ENCODE measurements at places on chromosomes 7 and 10. TPM values are rescaled to one million over a fixed set of nuclear protein-coding genes. Genes with fewer than 3 reads are reported as not detected.
A peak's percentile ranks its signal among the peaks of the same experiment; 100 is the strongest.

DNA sequence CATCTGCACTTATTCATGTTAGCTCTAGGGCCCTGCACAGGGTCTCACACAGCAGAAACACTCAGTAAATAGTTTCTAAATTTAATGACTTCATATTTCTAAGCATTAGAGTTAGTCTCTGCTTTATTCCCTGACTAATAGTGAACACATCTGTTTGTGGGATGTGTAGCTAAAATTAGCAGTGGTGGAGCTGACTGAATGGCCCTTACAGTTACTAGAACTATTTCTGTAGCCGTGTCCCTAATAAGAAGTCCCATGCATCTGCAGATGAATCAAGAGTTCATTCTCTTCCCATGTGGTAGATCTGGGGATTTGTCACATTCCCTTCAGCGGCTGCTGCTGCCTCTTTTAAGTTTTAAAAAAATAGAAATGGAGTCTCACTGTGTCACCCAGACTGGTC, 11.7 kb downstream of the MAP3K8 start:
- no peak for DNase-seq

CPVL gene
- not detected for total RNA-seq

DNA sequence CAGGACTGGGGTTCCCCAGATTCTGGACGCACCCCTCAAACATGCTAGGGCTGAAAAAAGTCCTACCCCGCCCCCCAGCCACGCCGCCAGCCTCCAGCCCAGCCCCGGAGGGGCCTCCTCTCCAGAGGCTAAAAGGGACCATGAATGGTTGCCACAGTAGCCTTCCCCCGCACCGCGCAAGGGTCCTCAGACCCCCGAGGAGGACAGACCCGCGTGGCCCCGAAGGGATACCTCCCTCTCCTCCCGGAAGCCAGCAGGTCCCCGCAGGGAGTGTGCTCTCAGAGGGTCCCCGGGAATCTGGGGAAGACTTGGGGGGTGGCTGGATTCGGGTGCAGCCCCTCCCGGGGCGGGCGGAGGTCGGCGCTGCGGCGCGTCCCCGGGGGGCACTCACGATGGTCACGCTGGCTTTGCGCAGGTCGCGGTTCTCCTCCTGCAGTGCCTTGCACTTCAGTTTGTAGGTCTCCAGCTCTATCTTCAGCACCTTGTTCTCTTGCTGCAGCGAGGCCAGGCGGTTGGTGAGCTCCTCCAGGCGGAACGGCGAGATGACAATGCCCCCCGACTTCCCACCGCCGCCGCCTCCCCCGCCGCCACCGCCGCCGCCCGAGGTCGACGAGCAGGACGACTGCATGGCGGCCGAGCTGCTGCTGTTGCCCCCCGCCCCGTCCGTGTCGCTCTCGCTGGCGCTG, 482 bp downstream of the CCDC6 start:
- DNase-seq: no peak

DNA sequence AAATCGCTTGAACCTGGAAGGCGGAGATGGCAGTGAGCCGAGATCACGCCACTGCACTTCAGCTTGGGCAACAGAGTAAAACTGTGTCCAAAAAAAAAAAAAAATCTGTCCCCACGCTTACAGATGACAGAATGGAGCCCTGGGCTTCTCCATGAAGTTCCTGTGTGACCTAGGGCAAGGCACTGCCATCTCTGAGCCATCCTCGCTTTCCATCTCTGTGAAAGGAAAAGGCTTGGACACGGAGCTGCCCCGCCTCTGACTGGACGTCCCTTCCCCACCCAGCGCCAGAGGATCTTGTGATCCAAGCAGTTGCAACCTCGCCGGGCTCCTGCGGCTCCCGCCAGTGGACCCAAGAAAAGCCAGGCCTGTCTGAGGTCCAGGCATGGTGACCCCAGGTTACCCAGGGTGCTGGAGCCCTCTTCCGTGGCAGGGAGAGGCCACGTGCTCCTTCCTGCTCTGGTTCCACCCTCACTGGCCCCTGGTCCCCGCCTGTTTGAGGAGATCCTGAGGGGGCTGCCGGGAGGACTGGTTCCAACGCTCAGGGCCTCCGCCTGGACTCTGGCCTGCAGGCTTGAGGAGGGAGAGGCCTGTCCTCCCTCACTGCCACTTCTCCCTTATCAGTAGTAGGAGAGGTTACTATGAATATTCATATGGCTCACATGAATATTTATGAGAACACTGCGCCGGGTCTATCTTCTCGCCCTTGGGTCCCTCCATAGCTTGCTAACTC, 25.6 kb upstream of the ELFN1 start:
- no peak for DNase-seq

CALCR gene
- not detected for total RNA-seq

- no peak for DNase-seq
Observed at GRCh38 chr10:100153239-100153825, 32.5 kb downstream of the ERLIN1 start.

DNA sequence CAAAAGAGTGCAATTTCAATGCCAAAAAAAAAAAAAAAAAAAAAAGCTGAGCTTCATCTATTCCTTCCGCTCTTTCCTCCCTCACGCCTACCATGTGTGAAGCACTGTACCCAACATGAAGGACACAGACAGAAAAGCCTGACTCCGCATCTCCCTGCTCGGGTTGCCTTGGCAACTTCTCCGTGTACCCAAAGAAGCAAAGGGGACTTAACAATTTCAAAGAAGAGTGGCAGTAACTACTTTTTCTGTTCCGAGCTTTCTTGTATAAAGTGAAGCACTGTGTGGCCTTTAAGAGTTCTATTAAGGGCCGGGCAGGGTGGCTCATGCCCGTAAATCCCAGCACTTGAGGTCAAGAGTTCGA, 177.7 kb downstream of the PRKCQ start:
- DNase-seq: no peak

DNA sequence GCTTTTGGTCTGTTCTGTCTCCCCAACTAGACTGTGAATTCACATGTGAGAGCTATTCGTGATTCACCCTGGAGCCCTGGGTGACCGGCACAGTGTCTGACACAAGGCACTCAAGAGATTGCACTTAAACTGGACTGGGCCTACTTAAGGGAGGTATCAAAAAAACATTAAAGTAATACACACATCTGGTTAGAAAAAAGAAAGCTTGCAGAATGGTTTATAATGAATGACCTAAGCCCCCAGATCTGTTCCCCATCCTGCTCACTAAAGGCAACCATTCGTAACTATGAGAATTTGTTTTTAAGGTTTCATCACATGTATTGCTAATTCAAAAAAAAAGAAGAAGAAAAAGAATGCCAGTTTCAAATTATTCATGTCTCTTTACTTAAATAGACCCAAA, 74.5 kb downstream of the DGKI start:
- no peak for DNase-seq

RNF148 gene
- total RNA-seq: not detected

DNA sequence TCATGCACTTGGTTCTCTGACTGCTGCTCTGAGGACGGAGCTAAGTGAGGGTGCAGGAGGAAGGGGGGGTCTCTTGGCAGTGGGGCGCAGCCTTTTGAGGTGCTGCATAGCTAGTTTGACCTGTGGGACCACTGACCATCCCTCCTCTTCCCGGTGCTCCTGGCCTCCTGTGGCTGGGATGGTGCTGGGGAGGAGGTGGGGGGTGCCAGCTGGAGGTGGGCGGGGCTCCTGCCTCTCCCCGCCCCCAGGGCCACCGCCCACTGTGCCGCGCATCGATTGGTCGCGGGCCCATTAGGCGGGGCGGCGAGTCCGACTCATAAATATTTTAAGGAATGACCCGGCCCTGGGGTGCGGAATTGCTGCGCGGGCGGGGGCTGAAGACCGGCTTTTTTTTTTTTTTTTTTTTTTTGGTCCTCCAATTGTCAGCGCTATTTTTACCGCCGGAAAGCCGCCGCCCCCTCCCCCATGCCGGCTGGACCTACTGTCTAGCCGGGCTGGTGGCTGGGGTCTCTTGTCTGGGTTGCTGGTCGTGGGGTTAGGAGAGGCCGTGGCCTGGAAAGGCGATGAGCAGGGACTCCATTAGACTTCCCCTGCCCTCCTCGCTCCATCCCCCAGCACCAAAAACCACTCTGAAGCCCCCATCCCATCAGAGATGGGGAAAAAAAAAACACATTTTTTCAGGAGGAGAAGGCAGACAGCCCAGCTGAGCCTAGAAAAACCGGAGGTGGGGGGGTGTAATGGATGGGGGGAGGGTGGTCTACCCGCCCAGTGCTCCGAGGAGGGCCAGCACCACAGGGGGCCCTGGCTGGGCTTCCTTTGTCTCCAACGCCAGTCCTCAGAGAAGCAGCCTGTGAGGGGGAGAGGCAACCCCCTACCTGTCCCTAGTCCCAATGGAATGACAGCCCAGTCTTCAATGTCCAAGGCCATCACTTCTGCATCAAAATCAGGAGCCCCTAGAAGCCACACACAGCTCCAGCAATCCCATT, 6.4 kb downstream of the SH2B2 start:
- no peak for DNase-seq

DNA sequence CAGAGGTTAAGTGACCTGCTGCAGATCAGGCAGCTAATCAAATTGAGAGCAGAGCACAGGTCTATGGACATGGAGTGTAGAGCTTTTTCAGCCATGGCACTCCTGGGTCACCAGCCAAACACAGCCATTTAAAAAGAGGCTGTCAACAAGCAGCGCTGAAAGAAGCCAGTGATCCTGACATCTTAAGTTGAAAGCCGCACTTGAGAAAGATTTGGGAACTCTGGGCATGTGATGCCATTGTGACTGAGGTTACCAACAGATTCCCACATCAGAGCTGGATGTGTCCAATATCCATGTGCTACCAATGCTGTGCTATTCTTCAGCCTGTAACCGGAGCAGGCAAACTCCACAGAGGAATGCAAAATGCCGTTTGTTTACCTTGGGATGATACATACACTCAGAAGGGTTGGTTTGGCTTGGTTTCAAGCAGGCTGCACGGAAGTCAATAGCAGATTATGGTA, 56.2 kb upstream of the ABLIM1 start:
- peak; percentile 79 for DNase-seq

OPALIN gene
- not detected for total RNA-seq

DNA sequence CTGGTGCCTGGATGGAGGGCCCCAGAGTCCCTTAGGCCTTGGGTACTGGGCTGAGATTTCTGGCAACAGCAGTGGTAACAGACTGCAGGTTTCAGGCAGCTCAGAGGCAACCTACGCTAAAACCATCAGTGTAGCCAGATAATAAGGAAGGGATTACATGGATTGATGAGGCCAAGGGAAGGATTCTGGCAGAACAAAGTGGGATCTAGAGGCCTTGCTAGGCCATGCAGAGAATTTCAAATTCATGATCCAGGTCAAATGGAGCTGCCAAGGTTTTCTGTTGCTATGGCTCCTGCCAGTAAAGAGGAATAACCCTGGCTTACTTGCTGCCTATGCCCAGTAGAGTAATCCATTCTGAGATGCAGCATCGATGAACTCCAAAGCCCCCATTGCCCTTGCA, 445.7 kb downstream of the ADRA2A start:
- DNase-seq: peak; percentile 98

POM121C gene
- 3.4 TPM for total RNA-seq

- no peak for DNase-seq
Observed at GRCh38 chr7:44401692-44402091, 76.3 kb upstream of the CAMK2B start.

DNA sequence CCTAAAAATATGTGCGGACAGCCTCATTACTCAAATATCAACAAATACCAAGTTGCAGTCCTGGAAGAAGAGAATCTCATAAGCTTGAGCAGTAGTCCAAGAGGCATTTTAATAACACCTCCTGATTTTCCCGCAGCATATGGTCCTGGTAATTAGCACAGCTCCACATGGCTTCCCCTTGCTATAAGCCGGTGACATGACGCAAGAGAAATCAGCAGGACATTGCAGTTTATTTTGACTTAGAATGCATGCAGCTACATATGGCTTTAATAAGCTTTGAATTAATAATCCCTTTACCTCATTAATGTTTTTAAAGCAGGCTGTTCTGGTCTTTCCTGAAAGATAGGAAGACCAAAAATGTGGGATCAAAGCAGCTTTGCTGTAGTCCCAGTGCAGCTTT, 137.6 kb downstream of the RAMP3 start:
- peak; percentile 91 for DNase-seq

GRCh38 chr7:80312139-80312661, 177.6 kb downstream of the GNAI1 start:
- DNase-seq: peak; percentile 48

DNA sequence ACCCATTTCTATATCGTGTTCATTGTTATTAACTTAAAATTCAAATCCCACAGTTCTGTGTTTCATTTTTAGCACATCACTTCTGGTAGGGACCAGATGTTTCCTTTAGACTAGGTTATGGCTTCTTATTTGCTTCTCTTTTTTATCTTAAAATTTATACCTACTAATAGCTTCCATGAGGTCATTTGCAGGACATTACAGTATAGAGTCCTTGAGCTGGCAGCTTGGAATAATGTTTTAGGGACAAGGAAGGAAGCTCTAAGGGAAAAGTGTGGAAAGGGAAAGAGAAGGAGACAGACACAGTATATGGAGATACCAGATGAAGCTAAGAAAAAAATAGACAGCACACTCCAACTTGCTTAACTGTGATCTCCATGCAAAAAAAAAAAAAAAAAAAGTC, 48.8 kb upstream of the CD36 start:
- no peak for DNase-seq

DNA sequence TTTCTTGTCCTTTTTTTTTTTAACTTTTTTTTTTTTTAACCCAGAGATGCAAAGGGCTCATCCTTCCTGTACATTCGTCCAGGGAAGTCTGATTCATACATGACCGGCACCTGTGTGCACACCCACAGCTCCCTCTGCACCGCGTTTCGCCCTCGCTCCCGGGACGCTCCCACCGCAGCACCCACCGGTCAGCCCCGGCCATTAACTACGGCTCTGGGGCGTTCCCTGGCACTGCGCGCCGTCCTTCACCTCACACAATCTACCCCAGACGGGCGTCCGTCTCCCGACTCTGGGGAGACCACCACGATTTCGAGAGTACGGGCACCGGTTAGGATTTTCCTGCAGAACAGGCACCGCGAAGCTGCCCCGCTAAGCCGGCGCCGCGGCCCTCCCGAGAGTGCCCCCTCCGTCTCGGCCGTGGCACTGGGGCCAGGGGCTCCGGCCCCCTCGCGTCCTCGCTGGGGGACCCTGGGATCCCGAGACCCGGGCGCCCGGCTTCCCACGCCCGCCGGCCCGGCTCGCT, 452 bp downstream of the ATE1 start:
- no peak for DNase-seq

GRCh38 chr7:90668992-90669391, 72.9 kb downstream of the CDK14 start:
- DNase-seq: no peak

ETV1 gene
- 7.2 TPM for total RNA-seq
